Type B pancreatic cell (in vitro differentiated cells): ENCODE measurements at places on chromosomes 12 and 14.

DNA sequence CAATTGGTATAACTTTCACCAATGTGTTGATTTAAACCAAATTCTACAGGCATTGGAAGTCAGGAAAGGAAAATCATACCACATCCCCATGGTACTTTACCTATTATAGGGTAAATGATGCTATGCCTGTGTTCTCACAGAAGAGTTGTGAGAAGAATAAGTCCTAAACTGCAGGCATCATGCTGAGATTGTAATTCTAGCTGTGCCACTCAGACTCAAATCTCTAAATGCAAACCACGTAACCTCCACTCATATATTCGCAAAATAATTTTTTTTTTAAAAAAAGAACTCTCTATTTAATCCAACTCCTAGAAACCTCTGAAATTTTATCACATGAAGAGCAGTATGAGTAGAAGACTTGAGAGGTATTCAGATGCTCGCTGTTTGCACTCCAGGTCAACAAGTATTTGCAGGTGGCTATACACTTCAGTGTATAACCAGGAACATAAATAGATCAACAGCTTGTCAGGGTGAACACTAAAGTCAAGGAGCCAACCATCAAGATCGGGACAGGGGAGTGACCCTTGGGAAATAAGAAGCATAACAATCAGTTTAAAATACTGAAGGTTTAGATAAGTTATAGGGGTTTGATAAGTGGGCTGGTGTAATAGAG is 110.1 kb downstream of the SLC25A21 start:
- DNase-seq: no peak
- H3K4me1 ChIP-seq: peaks cover 12% of the 10 kb centered on the region
- H3K27me3 ChIP-seq: peaks cover 4% of the 10 kb centered on the region
- no peak overlapping the region for H3K27ac ChIP-seq

GRCh38 chr12:48999371-49000131 is at the start of gene DDN:
Gene DDN (minus strand): TSS chr12:48999375. CDS start chr12:48999287, 88 bp downstream.
- H3K4me3 ChIP-seq: peak within 1 kb of the TSS; percentile 84
- peaks cover 64% of the 10 kb centered on the region for H3K27me3 ChIP-seq
- H3K36me3 ChIP-seq: peaks cover 25% of the 10 kb centered on the region
- peak within 1 kb of the TSS; percentile 53 for H3K27ac ChIP-seq
- no peak for DNase-seq

GRCh38 chr12:1630133-1630826 is 1.2 kb downstream of the WNT5B start:
- peaks cover 18% of the 10 kb centered on the region for H3K36me3 ChIP-seq
- H3K27ac ChIP-seq: peak overlapping the region; percentile 50
- H3K4me1 ChIP-seq: peaks cover 16% of the 10 kb centered on the region
- DNase-seq: no peak

DNA sequence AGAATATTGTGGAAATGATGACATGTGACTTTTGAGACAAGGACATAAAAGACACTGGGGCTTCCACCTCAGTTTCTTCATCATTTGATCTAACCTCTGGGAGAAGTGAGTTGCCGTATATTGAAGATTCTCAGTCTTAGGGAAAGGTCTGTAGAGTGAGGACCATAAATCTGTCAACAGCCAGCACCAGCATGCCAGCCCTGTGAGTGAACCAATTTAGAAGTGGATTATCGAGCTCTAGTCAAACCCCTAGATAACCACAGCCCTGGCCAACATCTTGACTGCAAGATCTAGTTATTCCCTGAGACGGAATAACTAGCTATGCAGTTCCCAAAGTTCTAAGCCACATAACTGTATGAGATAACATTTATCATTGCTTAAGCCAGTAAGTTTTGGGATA is 108.8 kb upstream of the PTPRR start:
- H3K27ac ChIP-seq: no peak overlapping the region
- no peaks in the 10 kb centered on the region for H3K36me3 ChIP-seq

DNA sequence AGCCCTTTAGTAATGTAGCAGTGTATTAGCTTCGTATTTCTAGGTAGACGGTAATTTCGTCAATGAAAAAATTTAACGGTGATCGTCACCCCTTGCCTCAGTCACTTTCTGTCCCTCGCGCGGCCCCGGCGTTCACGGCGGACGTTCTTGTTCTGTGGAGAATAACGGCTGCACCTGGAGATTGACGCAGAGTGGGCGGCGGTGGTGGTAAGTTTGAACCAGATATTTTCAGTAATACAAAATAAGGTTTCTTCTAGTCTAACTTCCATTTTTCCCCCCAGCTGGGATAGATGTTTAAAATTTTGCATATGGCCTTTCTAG is 341 bp downstream of the ZNF10 start:
- peak overlapping the region; percentile 98 for H3K27ac ChIP-seq
- peaks cover 52% of the 10 kb centered on the region for H3K36me3 ChIP-seq
- no peaks in the 10 kb centered on the region for H3K27me3 ChIP-seq
- H3K4me1 ChIP-seq: peaks cover 5% of the 10 kb centered on the region

DNA sequence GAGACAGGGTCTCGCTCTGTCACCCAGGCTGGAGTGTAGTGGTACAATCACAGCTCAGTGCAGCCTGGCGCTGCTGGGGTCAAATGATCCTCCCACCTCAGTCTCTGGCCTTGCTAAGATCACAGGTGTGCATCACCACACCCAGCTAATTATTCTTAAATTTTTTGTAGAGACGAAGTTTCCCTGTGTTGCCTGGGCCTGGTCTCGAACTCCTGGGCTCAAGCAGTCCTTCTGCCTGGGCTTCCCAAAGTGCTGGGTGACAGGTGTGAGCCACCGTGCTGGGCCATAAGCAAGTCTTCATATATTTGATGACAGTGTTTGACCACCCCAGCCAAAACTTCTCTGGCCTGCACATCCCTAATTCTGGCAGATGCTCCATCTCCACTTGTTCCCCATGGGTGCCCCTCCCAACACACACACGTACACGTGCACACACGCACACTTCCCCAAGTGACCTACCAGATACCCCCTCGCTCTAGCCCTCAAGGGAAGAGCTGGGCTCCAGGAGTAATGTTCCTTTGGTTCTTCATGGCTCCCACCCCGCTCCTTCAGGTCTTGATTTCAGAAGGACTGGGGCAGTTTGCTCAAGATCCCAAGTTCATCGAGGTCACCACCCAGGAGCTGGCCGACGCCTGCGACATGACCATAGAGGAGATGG is 104.3 kb upstream of the FKBP4 start:
- DNase-seq: peak; percentile 56
- peak overlapping the region; percentile 64 for H3K27ac ChIP-seq
- peaks cover 46% of the 10 kb centered on the region for H3K27me3 ChIP-seq

- H3K27me3 ChIP-seq: no peaks in the 10 kb centered on the region
- peaks cover 5% of the 10 kb centered on the region for H3K4me1 ChIP-seq
- no peaks in the 10 kb centered on the region for H3K36me3 ChIP-seq
Observed at GRCh38 chr12:86015026-86015425, 140.9 kb downstream of the NTS start.

- no peaks in the 10 kb centered on the region for H3K27me3 ChIP-seq
- no peak overlapping the region for H3K4me3 ChIP-seq
- no peaks in the 10 kb centered on the region for H3K36me3 ChIP-seq
- H3K4me1 ChIP-seq: peaks cover 18% of the 10 kb centered on the region
- no peak for DNase-seq
- H3K27ac ChIP-seq: no peak overlapping the region
Observed at GRCh38 chr12:127538316-127538715, 728.7 kb upstream of the TMEM132C start.

DNA sequence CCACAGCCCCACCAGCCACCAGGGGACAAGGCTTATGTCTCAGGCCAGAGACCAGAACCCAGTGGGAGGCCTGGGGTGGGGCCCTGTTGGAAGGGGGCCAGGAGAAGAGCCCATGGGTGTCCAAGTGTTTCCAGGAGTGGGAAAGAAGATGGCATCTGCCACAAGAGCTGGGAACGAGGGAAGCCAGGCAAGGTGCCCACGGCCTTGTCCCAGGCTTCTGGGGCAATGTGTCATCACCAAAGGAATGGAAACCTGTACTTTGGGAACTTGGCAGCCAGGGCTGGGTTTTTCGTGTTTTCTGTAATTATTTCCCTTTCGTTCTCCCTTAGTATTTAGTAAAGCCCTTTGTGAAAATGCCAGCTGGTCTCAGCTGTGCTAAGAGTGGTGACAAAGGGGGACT is 5.3 kb upstream of the PGF start:
- H3K36me3 ChIP-seq: no peaks in the 10 kb centered on the region
- H3K27ac ChIP-seq: no peak overlapping the region

DNA sequence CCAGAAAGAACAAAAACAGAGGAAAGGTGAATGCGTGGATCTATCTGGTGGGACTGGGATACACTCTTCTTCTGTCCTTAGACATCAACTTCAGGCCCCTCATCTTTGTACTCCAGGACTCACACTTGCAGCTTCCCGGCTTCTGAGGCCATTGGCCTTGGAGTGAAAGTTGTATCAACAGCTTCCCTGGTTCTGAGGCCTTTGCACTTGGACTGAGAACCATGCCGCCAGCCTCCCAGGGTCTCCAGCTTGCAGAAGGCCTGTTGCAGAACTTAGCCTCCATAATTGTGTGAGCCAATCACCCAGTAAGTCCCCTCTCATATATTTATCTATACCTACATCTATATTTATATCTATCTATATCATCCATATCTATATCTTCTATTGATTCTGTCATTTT is 218.4 kb downstream of the SOX5 start:
- H3K36me3 ChIP-seq: peaks cover 21% of the 10 kb centered on the region
- H3K4me3 ChIP-seq: no peak overlapping the region
- no peak overlapping the region for H3K27ac ChIP-seq
- no peak for DNase-seq
- peaks cover 3% of the 10 kb centered on the region for H3K27me3 ChIP-seq

- no peak overlapping the region for H3K27ac ChIP-seq
- no peak overlapping the region for H3K4me3 ChIP-seq
- peaks cover 5% of the 10 kb centered on the region for H3K4me1 ChIP-seq
- no peaks in the 10 kb centered on the region for H3K36me3 ChIP-seq
- no peak for DNase-seq
Observed at GRCh38 chr14:57982804-57983634, 117.1 kb upstream of the SLC35F4 start.

DNA sequence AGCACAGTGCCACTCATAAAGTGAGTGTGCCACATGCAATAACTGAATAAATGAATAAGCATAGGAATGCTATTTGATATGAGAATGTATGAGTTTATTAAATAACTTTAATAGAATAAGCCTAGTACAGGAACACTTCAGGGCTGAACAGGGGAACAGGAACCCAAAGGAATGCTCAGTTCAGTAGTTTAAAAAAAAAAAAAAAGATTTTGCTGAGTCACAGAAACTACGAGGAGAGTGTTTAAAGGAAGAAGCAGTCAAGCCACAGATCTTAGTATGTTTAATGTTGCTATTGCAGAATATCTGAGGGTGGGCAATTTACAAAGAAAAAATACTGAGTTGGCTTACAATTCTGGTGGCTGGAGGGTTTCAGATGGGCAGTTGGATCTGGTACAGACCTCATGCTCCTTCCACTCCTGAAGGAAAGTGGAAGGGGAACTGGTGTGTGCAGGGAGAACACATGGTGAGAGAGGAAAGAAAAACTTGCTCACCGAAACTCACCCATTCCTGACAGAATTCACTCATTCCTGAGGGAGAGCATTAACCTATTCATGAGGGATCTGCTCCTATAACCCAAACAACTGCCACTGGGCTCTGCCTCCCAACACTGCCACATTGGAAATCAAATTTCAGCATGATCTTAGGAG is 880.3 kb upstream of the MGAT4C start:
- peak overlapping the region; percentile 9 for H3K4me3 ChIP-seq
- H3K4me1 ChIP-seq: peaks cover 5% of the 10 kb centered on the region
- DNase-seq: no peak
- peak overlapping the region; percentile 83 for H3K27ac ChIP-seq

- peak overlapping the region; percentile 39 for H3K27ac ChIP-seq
- peaks cover 16% of the 10 kb centered on the region for H3K4me1 ChIP-seq
- DNase-seq: no peak
- H3K27me3 ChIP-seq: peaks cover 13% of the 10 kb centered on the region
Observed at GRCh38 chr14:101004176-101004575, 100.7 kb upstream of the RTL1 start.
